Mesothelial cell of epicardium (in vitro differentiated cells): ENCODE measurements at places on chromosomes 1 and 21. TPM values are rescaled to one million over a fixed set of nuclear protein-coding genes. Genes with fewer than 3 reads are reported as not detected.

The CHI3L2 gene
- total RNA-seq, result not detected in 3 replicates

DNA sequence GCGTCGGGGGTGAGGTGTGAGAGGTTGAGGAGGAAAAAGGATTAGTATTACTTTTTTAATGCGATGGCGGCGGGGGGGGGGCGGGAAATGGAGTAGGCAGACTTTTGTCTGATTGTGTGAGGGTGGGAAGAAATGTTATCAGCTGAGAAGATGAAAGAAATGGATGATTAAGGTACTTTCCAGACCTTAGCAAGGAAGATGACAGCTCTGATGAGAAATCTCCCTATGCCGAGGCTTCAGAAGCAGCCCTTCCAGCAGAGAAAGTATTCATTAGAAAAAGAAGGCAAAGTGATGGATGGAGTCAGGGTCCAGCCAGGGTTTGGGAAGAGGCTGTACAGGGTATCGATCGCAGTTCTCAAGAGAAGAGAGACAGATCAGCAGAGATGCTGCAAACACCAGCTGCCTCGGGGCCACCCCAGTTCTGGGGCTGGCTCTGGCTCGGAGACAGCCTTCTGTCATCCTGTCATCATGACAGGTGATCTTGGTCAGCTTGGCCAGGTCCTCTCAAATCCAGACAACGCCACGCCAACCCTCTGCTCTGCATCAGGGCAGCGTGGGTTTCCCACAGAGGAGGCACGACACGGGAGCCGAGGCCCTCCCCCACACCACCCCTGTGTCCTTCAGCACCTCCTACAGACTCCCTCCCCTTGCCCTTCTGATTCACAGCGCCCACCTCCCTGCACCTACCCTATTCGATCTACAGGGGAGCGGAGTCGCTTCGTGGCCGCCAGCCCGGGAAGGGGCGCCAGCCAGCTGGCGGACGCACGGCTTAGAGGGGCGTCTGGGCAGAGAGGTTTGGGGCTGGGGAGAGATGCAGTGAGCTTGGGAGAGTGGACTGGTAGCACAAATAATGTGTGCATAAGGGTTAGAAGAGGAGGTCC, 674 bp upstream of the ATXN7L2 start:
- no peaks in the 10 kb centered on the region for H3K36me3 ChIP-seq
- peak overlapping the region; percentile 87 for H3K4me3 ChIP-seq
- peak overlapping the region; percentile 70 for H3K27ac ChIP-seq
- peaks cover 43% of the 10 kb centered on the region for H3K27me3 ChIP-seq
- no peak for DNase-seq

- no peaks in the 10 kb centered on the region for H3K36me3 ChIP-seq
- H3K4me1 ChIP-seq, result peaks cover 27% of the 10 kb centered on the region
- no peak for DNase-seq
These were observed 271.3 kb downstream of the PTBP2 start for GRCh38 chr1:96992871-96993270.

DNA sequence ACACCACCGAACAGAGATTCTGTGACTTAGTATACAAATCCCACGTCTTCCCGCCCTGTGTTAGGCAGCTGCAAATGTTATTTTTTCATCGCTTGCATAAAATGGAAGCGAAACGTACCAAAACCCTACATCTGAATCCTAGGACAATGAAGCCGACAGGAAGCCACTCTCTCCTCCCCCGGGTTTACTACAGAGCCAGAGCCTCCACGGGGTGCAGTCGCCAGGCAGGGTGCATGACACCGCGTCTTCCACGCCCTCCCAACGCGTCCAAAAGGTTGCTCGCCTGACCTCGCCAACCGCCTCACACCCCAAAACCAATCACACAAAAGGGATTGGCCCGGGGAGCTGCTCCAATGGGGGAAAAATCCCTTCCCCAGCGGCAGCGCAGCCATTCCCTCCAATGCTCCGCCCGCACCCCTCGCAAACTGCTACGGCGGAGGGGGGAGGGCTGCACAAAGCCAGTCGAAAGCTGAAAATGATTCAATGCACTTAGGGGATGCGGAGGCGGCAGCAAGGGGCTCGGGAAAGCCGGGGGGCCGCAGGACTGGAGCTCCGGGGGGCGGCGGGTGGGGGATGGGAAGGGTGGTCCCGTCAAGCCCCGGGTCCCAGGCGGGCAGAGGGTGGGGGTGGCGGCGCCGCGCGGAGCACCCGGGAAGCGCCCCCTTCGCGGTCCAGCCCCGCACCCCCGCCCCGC, 701 bp downstream of the CEP170 start:
- H3K36me3 ChIP-seq, result no peaks in the 10 kb centered on the region
- peaks cover 40% of the 10 kb centered on the region for H3K4me1 ChIP-seq
- peak; percentile 40 for DNase-seq
- H3K27me3 ChIP-seq, result no peaks in the 10 kb centered on the region
- H3K4me3 ChIP-seq, result peak overlapping the region; percentile 96

GRCh38 chr21:28230559-28230958, 762.1 kb downstream of the LTN1 start:
- DNase-seq, result no peak
- H3K27me3 ChIP-seq, result no peaks in the 10 kb centered on the region
- no peak overlapping the region for H3K27ac ChIP-seq
